GM23248 (cell line): ENCODE measurements at places on chromosomes 11 and 22.

DNA sequence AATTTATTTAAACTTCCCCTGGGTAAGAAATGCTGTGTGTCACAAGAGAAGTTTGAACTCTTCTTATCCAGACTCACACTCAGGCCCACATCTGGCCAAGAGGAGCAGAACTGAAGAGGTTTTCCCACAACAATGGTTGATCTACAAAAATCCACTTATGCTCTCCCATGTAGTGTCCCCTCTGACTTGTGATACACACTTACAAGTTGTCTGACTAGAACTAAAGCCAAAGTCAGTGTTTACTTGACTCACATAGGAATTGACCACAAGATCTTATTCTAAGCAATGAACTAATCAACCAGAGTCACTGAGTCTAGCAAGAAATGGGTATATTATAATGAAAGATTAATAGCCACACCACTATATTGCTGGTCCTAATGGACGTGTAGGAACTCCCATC lies 133.0 kb downstream of the ATG16L2 start:
- DNase-seq, result peak; percentile 14

- no peak for DNase-seq
These were observed 19.1 kb downstream of the ETS1 start for GRCh38 chr11:128568166-128568778.

DNA sequence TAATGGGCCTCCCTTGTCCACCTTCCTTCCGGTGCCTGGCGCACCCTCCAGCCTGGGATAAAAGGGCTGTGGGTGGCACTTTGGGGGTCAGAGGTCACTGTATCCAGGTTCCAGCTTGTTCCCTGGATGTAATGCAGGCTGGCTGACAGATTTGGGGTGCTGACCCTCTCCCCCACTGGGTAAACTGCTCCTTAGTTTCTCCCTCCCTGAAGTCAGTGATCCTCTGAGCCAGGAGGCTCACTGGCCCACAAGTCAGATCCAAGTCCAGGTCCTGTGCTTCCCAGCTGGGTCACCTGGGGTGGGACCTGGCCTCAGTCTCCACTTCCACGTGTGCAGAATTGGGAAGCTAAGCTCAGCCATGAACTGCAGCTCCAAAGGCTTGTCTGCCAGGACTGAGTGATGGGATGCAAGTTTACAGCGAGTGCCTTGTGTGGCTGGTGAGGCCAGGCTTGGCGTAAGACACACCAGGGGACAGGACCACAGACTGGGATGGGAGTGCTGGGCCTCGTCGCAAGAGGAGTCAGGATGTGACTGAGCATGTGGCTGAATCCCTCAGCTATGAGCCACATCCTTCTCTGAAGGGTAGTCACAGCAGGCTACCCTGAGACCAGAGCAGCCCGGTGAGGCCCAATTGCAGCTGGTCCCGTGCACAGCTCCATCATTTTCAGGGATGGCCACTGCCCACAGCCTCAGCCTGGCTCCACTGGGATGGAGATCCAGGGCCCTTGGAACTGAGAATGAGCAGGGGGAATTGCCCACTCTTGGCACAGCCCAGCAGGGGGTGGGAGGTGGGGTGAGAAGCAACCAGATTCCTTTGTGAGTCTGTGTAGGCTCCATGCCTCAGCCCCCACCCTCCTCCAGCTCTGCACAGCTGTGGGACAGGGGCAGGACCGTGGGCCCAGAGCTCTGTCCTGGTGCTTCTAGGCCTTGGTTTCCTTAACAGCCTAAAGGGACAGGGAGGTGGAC lies 7.2 kb downstream of the SHISA8 start:
- peak; percentile 33 for DNase-seq

DNA sequence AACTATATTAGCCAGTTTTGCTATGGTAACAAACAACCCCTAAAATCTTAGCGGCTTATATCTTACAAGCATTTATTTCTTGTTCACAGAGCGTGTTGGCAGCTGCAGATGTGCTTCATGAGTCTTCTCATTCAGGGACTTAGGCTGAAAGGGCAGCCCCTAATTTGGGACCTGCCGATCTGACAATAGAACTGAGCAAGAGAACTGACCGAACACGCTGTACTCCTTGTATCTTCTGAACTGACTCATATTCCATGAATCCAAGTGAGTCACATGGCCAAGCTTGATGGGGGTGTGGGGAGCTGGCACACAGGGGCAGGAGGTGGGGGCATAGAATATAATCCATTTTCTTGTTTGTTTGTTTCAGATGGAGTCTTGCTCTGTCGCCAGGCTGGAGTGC lies 481.7 kb upstream of the CADM1 start:
- no peak for DNase-seq

- peak; percentile 50 for DNase-seq
These were observed 6.9 kb upstream of the P4HA3 start for GRCh38 chr11:74318241-74318932.

GRCh38 chr11:36313750-36314433 lies 17.8 kb downstream of the PRR5L start:
- no peak for DNase-seq
